MG63 (cell line): ENCODE measurements at places on chromosomes 16 and 17. TPM values are rescaled to one million over a fixed set of nuclear protein-coding genes. Genes with fewer than 3 reads are reported as not detected.
A peak's percentile ranks its signal among the peaks of the same experiment; 100 is the strongest.

DNA sequence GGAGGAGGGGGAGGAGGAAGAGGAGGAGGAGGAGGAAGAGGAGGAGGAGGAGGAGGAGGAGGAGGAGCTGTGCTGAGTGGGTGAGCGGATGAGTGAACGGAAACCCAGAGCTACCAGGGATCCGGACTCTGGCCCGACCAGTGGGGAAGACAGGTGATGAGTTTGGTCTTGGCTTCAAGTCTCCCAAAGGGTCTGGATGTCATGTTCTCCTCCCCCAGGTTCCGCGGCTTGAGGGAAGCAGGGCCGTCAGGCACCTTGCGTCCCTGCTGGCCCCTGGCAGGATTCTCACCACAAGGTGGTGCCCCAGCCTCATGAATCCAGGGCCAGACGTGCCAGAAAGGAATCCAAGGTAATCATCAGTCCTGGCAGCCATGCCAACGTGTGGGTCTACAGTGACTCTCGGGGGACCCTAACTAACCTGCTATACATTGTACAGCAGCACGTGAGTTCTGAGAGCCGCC is 13.5 kb upstream of the ABAT start:
- DNase-seq: peak; percentile 51

The IL21R gene
- total RNA-seq: 0.33 and 0.44 TPM in 2 replicates

GRCh38 chr17:48584223-48584741 is 5.8 kb downstream of the HOXB3 start:
- DNase-seq: no peak

DNA sequence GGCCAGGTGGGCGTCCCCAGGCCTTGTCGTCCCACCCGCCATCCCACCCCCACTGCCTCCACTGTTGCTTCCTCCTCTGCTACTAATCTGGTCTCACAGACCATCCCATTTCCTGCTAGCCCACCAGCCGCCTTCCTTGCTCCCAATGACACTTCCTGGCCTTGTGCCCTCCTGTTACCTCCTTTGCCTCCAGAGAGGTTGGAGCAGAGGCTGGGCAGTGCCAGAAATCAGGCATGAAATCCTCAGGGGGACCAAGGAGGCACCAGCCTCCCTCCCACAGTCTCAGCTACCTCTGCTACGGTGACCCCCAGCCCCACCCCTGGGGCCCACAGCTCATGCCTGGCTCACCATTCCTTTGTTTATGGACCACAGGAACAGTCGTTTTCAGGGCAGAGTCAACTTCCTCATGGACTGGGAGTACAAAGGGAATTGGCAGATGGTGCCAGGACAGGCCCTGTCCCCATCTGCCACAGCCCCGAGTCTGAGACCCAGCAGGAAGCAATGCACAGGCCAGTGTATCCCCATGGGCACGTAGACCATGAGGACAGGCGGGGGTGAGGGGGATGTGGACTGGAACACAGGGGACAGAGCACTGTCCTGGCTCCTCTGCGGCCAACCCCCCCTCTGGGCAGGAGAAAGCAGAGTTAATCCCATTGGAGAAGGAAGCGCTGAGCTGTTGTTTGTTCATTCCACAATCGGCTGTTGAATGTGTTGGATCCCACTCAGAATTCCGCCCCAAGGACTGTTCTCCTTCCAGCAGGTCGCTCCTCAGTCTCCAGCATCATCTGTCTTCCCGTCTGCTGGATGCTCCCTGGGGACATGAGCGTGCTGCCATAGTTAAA is 2.2 kb upstream of the CDH5 start:
- peak; percentile 44 for DNase-seq

DNA sequence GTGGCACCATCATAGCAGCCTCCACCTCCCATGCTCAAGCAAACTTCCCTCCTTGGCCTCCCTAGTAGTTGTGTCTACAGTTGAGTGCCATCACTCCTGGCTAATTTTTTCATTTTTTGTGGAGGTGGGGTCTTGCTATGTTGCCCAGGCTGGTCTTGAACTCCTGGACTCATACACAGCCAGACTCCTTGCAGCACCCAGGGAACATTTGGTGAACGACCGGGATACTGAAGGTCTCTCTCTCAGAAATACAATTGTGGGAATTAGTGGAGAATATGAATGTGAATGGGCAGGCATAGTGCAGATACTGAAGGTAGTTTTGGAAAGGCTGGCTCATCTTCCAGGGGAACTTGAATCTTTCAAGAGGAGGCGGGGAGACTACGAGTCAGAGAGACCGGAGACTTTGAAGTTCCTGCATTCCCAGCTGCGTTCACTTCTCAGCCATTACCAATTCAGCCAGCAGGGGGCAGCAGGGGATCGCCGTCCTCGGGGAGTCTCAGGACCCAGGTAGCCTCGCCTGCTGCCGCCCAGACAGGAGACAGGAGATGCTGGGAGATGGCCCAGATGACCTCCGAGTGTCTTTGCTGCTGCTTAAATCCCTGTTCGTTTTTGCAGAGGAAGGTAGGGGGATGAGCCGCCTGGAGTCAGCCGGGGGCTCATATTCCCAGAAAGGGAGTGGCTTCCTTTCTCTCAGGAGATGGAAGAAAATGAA is 68.6 kb downstream of the HAPSTR1 start:
- DNase-seq: peak; percentile 65

DNA sequence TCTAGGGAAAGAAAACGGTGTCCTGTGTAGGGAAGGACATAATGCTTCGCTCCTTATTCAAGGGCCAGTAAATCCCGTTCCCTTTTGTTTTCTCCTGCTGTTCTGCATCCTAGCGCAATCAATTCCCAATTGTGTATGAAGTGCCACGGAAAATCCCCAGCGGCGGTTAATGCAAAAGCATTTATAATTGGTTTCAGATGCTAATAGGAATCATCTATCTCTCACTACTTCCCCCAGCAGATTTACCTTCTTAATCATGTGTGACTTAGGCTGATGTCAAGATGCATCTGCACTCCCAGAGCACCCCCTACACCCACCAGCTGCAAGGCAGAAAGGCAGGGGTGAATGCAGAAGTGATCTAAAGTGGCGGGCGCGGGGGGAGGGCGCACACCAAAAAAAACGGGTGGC is 32.7 kb upstream of the SSTR2 start:
- no peak for DNase-seq

DNA sequence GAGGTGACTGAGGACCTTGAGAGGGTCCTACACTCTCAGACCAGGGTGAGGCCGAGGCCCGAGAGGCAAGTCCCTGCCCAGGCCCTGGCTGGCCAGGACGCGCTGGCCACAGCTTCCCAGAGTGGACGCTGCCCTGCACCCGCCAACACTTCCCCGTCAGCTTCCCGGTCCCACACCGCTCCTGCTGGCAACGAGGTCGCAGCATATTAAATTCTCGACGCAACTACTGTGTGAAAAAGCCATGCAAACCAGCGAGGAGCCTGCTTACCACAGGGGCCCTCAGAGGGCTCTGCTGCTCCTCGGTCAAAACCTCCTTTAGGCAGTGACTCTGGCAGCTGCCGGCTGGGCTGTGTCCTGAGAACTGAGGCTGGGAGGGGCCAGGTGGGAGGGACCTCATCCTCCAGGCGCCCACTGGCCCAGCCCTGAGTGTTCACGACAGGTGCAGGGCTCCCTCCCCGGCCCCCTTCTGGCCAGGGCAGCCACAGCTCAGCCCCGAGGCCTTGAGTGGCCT is 2.1 kb upstream of the TEX19 start:
- no peak for DNase-seq

DNA sequence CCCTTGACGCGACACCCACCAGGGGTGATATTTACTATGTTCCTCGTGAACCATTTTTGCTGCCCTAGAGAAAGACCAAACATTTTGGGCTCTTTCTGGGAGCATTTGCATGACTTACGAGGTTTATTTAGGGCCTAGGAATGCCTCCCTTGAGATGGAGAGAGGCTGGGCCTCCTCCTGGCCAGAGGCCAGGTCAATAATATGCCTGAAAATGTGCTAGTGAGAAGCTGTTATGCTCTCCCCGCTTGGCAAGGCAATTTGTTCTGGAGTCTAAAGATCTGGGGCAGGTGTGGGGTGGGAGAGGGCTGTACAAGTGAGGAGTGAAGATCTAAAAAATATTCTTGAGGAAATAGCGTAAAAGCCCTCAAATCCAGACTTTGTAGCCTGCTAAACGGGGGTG is 587.3 kb upstream of the CDH5 start:
- no peak for DNase-seq

The SLC25A11 gene
- 48.0 and 87.3 TPM in 2 replicates for total RNA-seq

The HOXB2 gene
- total RNA-seq: 7.2 and 16.0 TPM in 2 replicates

DNA sequence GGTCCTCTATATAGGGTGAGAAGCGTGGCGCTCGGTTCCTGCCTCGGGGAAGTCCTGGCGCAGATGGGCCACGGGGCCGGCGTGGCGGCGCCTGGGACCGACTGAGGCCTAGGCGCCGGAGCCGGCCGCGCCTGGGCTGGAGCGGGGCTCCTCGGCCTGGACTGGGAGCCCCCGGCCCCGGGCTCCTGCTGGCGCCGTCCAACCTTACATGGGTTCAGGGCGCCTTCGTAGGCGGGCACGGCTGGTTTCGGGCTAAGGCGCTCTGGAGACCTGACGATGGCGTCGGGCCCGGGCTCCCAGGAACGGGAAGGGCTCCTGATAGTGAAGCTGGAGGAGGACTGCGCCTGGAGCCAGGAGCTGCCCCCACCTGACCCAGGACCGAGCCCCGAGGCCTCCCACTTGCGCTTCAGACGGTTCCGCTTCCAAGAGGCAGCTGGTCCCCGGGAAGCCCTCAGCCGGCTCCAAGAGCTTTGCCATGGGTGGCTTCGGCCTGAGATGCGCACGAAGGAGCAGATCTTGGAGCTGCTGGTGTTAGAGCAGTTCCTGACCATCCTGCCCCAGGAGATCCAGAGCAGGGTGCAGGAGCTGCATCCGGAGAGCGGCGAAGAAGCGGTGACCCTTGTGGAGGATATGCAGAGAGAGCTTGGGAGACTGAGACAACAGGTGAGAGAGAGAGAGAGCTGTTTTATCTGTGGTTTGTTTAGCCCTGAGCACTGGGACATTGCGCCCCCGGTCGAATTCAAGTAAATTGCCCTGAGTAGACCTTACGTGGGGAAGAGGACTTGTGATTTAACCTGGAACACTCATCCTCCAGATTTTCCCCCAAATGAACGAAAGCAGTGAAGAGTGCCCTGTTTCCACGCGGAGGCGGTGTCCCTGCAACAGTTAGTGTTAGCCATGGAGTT is 504 bp downstream of the ZNF263 start:
- no peak for DNase-seq

The TSPOAP1 gene
- total RNA-seq: 7.0 and 31.1 TPM in 2 replicates

The KRTAP3-2 gene
- total RNA-seq: not detected in 2 replicates

DNA sequence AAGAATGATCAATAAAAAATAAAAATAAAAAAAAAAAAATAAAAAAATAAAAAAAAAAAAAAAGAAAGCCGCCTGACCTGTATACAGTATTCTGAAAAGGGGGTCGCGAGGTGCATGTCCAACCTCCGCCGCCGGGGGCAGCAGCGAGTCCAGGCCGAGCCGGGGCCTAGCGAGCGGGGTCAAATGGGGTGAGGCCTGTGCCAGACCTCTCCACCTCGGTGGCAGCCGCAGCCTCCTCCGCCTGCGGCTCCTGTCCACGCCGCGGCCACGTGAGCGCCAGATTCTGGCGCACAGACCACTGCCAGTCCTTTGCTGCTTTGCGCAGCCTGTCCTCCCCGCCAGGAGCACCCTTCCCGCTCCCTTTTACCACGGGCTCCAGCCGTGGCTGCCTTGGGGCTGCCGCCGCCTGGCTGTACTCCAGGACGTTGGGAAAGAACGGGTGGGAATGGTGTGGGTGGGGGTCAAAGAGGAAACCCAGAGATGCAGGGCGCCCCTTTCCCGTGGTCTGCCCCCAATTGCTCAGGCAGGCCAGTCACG is 2.4 kb upstream of the BCKDK start:
- DNase-seq: peak; percentile 90

The PTX4 gene
- total RNA-seq: not detected in 2 replicates

DNA sequence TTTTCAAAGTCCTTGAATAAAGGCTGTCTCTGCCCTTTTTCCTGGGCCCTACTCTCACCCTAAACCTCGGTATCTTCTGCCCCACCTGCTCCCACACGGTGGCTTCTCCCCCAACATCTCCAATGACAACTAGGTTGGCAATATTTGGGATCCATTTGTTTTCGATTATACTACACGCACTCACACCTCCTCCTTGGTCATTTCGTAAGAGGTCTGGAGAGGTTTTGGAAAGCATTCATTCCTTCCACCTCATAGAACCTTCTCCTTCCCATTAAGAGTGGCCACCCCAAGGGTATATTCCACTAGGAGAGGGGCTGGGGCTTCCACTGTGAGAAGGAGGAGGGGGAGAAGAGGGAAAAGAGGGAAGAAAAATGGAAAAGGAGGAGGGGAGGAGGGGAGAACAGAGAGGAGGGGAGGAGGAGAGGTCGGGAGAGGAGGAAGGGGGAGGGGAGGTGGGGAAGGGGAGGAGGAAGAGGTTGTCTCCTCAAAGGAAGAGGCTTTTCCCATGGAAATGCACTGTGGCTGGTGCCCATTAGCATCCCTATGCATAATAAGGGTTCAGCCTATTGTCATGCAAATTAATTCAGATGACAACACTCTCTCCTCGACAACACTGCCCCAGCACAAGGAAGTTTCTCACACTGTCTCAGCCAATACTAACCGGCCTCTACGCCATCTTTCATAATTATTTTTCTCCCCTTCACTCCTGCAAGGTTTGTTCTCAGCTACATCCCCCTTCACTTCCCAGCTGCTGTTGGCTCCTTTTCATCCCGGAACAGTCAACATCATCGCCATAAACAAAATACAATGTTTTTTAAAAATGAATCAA is 30.0 kb downstream of the SOX9 start:
- DNase-seq: no peak

- no peak for DNase-seq
These were observed 239.2 kb downstream of the PRKCA start for GRCh38 chr17:66541461-66542128.

DNA sequence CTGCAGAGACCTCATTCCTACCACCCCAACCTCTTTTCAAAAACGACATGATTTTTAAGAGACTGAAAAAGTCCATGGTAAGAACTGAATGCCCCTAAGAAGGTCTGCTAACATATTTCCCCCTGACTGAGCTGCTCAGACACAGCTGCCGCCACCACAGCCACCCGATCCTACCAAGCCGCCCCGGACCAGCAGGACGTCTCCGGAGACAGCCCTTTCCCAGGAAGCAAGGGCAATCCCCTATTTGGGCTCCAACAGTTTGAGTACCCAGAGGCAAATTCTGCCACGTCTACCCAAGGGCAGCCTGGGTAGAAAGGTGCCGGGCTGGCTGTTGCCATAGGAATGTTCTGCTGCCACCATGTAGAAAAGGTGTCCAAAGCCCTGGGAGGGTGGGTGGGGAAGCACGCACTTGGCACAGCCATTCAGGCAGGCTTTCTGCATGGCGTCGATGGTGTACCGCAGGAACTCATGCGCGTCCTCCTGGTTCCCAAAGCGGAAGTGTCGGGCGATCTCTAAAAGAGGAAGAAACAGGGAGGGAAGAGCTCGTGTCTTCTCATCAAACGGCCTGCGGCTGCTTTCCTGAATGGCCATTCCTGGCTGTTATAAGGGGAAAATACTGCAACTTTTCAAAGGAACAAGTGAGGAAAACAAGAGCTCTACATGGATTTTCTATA is 13.6 kb downstream of the USP36 start:
- no peak for DNase-seq

The PRSS36 gene
- total RNA-seq: 1.7 TPM in 1 of 2 replicates, not detected in the other

GRCh38 chr16:88654363-88655052 is 3.7 kb upstream of the CYBA start:
- DNase-seq: no peak

The C17orf67 gene
- 0.63 TPM in 1 of 2 replicates, not detected in the other for total RNA-seq

The TPSD1 gene
- total RNA-seq: not detected in 2 replicates

The CES4A gene
- 0.82 TPM in 1 of 2 replicates, not detected in the other for total RNA-seq

The DNAJA3 gene
- total RNA-seq: 125 and 127 TPM in 2 replicates
